SJSA1 (cell line): ENCODE measurements at places on chromosomes 5 and 9. TPM values are rescaled to one million over a fixed set of nuclear protein-coding genes. Genes with fewer than 3 reads are reported as not detected.
A peak's percentile ranks its signal among the peaks of the same experiment; 100 is the strongest.

The TCF7 gene
- 17.8 and 33.5 TPM in 2 replicates for total RNA-seq

The CDKN2B gene
- total RNA-seq: 22.3 and 29.6 TPM in 2 replicates

The KIAA1958 gene
- 0.09 and 1.1 TPM in 2 replicates for total RNA-seq

The UHRF2 gene
- total RNA-seq: 19.0 and 20.9 TPM in 2 replicates

The PLEKHG4B gene
- total RNA-seq: 0.03 and 0.34 TPM in 2 replicates

The SLC36A2 gene
- not detected in 2 replicates for total RNA-seq

The KCNV2 gene
- total RNA-seq: not detected in 2 replicates

The HTR4 gene
- not detected in 2 replicates for total RNA-seq

DNA sequence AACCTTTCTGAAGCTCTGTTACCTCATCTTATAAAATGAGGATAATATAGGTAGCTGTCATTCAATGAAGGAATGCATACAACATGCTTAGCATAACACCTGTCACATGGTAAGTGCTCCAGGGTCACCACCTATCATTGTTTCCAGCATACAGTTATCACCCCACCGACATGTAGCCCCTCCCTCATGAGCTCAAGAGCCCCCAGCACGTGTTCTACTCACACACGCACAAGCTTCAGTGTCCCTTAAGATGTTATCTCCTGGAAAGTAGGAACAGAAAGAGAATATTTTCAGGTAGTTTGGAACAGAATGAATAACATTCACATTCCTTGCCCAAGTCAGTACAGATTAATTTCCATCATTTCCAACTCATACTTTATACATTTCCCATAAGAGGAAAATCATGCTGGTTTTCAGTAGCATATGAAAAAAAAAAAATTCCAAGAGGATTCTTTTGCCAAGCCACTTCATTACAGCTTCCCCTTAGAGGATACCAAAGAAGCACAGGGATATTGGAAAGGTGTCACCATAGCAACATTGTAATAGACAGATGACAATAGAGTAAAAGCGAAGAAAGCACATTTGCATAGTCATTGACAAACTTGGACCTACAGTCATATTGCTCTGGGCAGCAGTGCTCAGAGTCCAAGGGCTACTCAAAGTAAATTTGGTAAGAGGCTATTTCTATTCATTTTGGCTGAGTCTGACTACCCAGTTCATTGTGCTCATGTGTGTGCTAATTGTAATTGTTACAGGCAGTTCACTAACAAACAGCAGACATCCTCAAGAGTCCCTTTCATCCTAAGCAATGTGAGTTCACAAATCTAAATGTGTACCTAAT, 1.5 kb upstream of the MOB3B start:
- no peak for DNase-seq

DNA sequence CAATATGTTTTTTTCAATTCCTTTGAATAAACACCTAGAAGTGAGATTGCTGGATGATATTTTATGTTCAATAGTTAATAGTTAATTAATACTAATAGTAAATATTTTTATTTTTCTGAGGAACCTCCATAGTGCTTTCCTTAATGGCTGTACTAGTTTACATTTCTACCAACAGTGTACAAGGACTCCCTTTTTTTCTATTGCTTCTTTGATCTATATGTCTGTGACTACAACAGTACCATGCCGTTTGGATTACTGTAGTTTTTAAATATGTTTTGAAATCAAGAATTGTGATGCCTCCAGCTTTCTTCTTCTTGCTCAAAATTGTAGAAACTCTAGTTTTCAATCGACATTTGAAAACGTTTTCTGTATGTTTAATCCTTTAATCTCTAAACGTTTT, 39.5 kb upstream of the ADAMTS16 start:
- no peak for DNase-seq

DNA sequence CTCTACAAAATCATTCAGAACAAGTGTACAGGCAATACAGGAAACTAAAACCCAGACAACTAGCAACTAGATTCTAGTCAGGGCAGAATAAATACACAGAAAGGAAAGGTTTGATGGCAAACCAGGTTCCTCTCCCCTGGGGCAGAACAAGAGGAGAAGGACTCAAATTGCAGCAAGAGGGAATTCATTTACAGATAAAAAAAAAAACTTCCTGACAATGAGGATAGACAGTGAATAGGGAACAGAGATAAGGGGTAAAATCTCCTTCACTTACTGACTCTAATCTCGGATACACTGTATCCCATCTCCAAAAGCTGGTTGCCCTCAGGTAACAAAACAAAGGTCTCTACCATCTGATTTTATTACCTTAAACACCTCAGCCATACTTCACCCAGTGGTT, 244.0 kb downstream of the SEC61B start:
- no peak for DNase-seq

GRCh38 chr9:111000202-111000601, 38.1 kb downstream of the LPAR1 start:
- no peak for DNase-seq

- DNase-seq: no peak
These were observed 23.2 kb downstream of the TSPAN17 start for GRCh38 chr5:176670449-176670848.

- DNase-seq: no peak
These were observed 186.7 kb upstream of the SLC24A2 start for GRCh38 chr9:19975499-19975898.

GRCh38 chr5:63135291-63135690, 556.7 kb downstream of the LRRC70 start:
- no peak for DNase-seq

DNA sequence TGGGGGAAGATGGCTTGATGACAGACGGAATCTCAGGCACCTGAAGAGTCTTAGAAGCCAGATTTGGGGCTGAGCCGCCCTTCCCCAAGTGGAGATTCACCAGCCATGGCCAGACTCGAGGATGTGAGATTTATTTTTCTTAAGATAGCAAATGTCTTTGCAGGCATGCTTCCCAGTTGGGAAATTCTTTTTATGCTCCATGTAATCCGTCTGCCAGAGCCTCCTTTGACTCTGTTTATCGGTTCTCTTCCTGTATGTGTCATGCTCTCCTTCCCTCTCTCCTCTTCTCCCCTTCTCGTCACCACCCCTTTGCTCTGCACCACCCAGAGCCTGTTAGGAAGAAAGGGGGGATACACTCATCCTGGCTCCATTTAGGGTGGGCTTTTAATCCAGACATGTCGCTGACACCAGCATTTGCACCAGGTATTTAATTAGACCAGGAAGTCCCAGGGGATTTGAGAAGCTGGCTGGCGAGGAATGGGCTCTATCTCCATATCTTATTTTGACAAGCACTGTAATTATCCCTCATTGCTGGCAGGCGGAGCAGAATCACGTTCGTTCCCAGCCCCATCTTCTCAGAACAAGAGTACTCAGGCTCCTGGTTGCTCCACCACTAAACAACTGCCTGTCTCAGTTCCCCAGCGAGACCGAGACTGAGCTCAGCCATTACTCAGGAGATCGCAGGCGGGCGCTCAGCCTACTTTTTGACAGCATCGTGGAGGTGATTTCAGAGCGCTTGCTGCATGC, 50.9 kb downstream of the KCNIP1 start:
- no peak for DNase-seq

DNA sequence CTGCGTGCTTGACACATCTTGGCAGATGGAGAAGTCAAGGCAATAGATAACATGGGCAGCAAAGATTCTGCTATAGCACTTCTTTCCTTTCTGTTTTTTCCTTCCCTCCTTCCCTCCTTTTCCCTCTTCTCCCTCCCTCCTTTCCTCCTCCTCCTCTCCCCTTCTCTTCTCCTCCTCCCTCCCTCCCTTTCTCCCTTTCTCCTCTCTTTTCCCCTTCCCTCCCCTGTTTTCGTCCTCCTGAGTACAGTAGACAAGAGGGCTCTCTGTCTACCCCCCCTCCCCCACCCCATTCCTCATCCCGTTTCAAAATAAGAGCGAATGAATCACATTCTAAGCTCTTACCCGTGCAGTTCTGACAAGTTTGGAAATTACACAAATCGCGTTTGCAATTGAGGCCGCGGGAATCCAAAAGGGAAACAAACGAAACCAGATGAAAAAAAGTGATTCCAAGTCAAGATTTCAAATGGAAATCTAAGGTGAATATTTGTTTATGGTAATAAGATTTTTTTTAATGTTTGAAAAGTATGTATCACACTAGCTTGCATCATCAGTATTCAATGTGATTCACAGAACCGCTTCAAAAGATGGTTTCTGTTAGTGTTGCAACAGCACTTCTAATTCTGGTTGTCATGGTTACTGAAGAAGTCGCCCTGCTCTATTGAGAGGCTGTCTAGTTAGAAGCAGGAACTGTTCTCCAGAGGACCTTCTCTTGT, 1.3 kb downstream of the NIM1K start:
- peak; percentile 68 for DNase-seq

- no peak for DNase-seq
These were observed 29.1 kb downstream of the HMCN2 start for GRCh38 chr9:130294664-130295063.

DNA sequence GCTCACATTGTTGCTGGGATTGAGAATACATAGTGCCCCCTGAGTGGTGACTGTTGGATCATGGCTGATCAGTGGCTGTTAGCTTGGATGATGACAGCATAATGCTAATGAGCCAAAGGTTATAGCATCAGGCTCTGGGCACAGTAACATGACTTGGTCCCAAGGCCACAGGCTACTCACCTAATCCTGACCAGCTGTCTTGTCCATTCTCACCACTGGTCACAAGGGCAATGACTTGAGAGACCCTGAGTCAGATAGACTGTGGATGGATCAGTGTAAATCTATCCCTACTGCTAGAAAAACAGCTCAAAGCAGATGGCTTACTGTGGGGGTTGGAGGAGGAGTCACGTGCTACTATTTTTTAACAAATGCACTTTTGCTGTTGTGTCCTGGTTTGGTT, 74.7 kb downstream of the AOPEP start:
- no peak for DNase-seq

DNA sequence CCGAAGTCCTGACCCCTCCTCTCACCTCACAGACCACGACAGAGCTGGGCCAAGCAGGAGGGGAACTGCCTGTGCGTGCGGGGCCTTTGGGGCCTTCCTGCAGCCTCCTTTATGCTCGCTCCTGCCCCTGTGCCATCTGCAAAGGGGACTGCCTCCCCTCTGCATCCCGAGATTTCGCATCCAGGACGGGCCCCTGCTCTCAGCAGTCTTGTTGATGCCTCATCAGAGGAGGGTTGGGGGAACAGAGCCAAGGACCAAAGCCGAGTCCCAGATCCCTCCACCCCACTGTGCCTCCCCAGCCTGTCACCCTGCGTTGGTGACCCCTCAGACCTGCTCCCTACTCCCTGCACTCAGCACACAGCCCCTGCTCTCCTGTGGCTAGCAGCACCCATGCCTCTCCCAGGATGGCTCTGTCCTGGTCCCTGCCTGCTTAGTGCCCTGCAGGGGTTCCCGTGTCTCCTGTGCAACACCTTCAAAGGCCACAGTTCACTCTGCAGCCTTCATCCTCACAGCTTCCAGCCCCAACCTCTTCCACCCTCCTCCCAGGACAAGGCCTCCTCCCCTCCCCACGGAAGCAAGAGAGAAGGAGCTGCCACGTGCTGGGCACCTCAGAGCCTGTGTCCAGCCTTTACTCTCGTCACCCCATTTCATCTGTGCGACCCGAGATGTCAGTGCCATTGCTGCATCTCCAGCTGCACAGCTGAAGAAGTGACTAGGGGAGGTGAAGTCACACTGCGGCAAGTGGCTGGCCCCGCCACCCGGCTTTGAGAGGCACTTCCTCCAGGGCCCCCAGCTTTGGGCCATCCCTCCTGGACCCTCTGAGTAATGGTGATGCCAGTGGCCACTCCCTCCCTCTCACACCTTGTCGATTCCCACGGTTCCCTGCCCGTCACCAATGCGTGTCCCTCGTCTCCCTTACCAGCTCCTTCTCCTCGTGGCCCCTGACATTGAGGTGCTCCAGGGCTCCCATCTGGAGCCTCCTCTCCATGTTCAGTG, 62.6 kb upstream of the LRRTM2 start:
- peak; percentile 44 for DNase-seq

DNA sequence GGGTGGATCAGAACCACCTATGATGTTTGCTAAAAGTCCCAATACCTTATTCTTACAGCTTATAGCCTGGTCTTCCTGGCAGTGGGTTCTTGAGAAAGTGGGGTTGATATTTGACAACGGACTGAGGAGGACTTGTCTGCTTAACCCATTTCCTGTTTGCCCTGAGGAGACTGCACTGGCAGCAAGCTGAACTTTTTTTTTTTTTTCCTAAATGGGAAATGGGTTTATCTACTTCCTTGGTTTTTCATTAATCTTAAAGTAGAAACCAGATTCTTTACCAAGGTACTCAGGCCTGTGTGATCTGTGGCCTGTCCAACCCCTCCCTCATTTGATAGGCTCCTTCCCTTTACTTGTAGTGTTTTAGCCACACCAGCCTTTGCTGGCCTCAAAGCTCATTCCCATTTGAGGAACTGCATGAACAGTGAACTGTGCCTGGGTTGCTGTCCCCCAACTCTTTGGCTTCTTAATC, 47.1 kb downstream of the C9orf57 start:
- no peak for DNase-seq

- DNase-seq: no peak
These were observed 19.2 kb downstream of the IRF1 start for GRCh38 chr5:132471151-132471907.

- no peak for DNase-seq
These were observed 70.4 kb downstream of the MVB12B start for GRCh38 chr9:126397056-126397455.

DNA sequence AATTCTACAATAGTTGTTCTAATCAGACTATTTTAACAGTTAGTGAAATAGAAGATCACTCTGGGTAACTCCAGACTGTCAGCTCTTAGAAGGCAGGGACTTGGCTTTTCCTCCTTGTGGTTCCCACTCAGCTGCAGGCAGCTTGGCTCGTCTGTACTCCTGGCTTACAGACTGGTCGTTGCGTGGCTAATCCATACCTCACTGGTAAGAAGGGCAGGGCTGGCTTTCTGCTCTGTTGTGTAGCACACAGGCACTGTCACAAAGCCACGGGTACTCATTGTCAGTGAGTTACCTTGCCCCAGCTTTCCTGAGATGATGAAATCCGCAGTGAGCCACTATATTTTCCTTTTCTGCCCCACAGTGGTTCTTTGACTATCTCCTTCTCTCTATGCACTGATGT, 1.8 kb upstream of the PRLR start:
- no peak for DNase-seq

DNA sequence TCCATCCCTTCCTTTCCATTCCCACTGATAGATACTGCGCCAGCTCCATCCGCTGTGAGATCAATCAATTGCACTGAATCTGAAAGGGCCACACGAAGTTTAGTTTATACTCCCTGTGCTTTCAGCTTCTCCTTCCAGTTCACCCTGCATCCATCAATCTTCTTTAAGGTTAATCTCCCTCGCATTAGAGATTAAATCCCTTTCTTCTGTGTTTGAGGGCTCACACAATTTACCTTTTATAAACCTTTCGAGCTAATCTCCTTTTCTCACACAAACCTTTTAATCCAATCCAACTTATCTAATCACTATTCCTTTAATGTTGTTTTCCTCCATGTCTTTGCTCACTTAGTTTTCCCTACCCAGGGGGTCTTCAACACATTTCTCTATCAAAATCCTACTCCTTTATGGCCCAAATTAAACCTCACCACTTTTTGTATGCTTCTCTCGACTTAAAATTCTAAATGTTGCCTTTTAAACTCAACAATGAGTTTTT, 64.6 kb upstream of the HAPLN1 start:
- no peak for DNase-seq
